ENCODE measurements at places on chromosomes 3 and 15.

GRCh38 chr3:76206346-76206745, 421.0 kb upstream of the ZNF717 start:
- DNase-seq, result no peak

- DNase-seq, result no peak
Observed at GRCh38 chr3:2311022-2311421, 212.4 kb downstream of the CNTN4 start.

DNA sequence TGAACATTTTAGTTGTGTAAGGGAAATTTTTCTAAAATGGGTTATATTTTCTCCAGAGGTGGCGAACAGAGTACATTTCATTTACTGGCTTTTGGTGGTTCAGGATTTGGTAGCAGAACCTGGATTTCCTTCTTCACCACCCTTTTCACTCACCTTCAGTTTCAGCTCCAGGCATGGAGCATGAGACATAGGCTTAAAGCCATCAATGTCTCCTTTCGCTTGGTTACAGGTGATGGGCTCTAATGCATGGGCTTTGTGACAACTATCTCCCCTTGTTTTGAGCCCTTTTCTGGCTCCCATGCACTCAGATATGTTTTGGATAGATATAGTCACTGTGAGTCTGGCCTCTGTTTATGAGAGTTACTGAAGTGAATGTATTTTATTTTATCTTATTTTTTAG, 96.6 kb upstream of the ANKRD28 start:
- DNase-seq, result no peak

DNA sequence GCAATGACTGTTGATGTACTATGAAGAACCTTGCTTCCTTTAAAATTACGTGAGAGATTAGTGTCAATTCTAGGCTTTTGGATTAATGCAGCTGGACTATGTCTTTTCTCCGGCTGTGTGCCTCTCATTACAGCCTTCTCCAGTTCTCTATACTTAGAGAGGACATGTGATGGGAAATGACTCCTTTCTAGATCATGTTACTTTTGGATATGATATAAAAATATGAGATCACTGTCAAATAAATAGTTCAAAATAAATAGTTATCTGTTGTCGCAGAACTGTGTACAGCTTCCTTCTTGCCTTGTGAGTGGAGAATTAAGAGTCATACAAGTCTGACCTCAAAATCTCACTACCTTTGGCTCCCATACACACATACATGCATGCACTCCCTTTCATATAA, 592.4 kb downstream of the DIPK2A start:
- no peak for DNase-seq

- DNase-seq, result no peak
Observed at GRCh38 chr3:157794771-157795170, 291.6 kb upstream of the VEPH1 start.

GRCh38 chr15:101481917-101482525, 7.5 kb downstream of the PCSK6 start:
- DNase-seq, result no peak

- DNase-seq, result no peak
Observed at GRCh38 chr15:25508369-25509002, 69.7 kb upstream of the UBE3A start.

GRCh38 chr3:79947469-79947868, 179.7 kb upstream of the ROBO1 start:
- DNase-seq, result no peak

DNA sequence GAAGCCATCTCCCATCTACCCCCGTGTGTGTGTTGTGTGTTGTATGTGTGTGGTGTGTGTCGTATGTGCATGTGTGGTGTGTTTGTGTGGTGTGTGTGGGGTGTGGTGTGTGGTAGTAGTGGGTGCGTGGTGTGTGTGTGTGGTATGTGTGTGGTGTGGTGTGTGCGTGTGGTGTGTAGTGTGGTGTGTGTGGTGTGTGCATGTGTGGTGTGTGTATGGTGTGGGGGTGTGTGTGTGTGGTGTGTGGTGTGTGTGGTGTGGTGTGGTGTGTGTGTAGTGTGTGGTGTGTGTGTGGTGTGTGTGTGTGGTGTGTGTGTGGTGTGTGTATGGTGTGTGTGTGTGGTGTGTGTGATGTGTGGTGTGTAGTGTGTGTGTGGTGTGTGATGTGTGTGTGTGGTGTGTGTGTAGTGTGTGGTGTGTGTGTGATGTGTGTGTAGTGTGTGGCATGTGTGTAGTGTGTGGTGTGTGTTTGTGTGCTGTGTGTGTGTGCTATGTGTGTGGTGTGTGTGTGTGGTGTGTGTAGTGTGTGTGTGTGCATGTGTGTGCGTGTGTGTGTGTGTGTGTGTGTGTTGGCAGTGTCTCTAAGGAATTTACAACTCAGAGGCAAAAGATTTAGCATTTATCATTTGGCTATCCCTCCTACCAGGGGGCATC, 156.3 kb upstream of the TMEM108 start:
- DNase-seq, result no peak

DNA sequence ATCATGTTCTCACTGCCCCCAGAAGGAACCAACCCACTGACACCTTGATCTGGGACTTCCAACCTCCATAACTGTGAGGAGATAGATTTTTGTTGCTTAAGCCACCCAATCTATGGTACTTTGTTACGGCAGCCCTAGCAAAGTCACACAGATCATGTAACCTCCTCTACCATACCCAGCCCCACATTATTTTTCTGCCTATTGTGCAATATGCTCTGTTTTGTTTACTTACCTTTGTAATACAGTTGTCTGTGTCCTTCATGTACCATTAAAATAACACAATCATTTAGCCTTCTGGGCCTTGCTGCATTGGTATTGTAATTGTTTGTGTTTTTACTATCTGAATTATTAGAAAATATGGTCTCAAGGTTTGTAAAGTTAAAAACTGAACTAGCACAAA, 16.1 kb downstream of the NDN start:
- DNase-seq, result no peak

- no peak for DNase-seq
Observed at GRCh38 chr3:25689226-25689625, 24.5 kb upstream of the TOP2B start.

GRCh38 chr15:64151727-64152506, at the start of gene SNX22:
Gene SNX22, plus strand, starts transcription at chr15:64151731. Its CDS starts 45 bp downstream, at chr15:64151776.
- no peak for DNase-seq

GRCh38 chr15:59245559-59245958, 38.9 kb downstream of the LDHAL6B start:
- DNase-seq, result no peak

GRCh38 chr15:98529205-98530145, 118.9 kb upstream of the IGF1R start:
- no peak for DNase-seq

GRCh38 chr3:48301800-48302166, 31.7 kb downstream of the SPINK8 start:
- DNase-seq, result no peak
